ENCODE measurements at places on chromosomes 7 and 10. TPM values are rescaled to one million over a fixed set of nuclear protein-coding genes. Genes with fewer than 3 reads are reported as not detected.

Gene PALD1
- total RNA-seq, result 9.6 TPM

Gene PNLIPRP3
- total RNA-seq, result not detected

Gene FAM20C
- total RNA-seq, result 17.4 TPM

Gene AKR1C4
- total RNA-seq, result 2.0 TPM

GRCh38 chr7:48337012-48337621 lies 165.9 kb downstream of the ABCA13 start:
- DNase-seq, result no peak

- DNase-seq, result no peak
Measured at GRCh38 chr7:157009170-157009777, 1.2 kb downstream of the MNX1 start.

DNA sequence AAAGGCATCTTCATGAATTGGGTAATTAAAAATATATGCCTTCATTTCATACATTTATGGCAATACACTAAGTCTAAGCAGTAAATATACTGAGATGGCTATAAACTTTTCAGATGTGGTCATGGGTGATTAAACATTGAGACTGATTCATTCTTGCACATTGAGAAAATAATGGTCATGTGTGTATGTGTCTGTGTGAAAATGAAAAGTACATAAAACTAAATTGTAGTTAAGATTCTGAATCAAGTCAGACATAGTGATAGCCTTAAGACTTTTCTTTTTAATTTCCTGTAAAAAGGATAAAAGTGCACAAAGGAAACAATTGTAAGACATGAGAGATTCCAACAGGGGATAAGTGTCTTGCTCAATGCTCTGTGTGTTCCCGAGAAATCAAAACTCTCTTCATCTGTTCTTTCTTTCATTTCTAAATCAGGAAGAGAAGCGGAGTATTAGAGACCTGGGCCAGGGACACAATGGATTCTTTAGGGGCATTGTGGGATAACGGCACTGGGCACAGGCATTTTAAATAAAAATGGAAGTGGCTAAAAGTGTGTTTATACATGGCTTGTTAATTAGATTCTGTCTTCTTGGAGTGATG lies 69.8 kb upstream of the AGR3 start:
- no peak for DNase-seq

DNA sequence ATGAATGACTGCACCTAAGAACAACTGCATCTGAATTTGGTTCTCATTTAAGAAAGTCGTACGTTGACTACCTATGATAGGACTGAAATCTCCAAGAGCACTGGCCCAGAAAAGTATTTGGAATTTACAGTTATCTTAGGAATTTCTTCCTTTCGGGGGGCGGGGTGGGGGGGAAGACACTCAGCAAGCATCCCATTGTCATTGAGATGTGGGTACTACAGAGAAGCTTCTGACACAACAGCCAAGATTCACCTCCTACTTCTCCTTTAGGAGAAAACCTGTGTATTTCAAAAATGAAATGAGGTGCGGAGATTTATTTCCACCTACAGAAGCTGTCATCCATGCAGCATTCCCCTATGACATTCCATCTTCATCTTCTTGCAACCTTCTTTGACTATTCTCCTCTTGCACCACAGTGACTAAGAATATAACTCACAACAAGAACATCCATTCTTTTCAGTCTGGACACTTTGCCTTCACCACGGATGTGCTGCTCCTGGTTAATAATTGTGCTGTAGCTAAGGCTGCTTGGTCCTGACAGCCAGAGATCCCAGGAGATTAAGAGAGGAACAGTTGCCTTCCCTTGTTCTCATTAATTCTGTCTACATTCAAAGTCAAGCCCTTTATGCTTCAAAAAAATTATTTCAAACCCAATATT lies 98.4 kb upstream of the FRMD4A start:
- DNase-seq, result no peak
